ENCODE measurements at places on chromosomes 11 and 22. TPM values are rescaled to one million over a fixed set of nuclear protein-coding genes. Genes with fewer than 3 reads are reported as not detected.

CASTOR1 gene
- total RNA-seq, result 13.7 TPM

GRCh38 chr11:19617696-19618523 lies 94.7 kb upstream of the NAV2 start:
- no peaks in the 10 kb centered on the region for H3K27me3 ChIP-seq
- H3K4me3 ChIP-seq, result no peak overlapping the region
- no peak for DNase-seq
- H3K36me3 ChIP-seq, result no peaks in the 10 kb centered on the region

DNA sequence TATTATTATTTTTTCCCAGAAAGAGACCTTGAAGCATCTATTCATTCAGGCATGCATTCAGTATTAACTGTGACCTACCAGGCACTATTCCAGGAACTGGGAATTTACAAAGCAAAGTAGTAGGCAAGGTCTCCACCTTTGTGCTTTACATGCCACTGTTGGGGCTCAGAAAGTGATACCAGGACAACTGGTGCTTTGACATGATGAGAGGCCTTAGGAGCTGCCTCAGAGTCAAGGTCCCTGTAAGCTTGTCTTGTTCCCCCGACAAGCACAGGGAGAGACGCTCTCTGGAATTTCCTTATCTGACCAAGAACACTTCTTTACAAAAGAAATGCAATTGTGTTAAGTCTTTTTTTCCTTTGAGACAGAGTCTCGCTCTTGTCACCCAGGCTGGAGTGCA lies 2.3 kb upstream of the HMOX1 start:
- peaks cover 7% of the 10 kb centered on the region for H3K27me3 ChIP-seq
- no peak overlapping the region for H3K4me3 ChIP-seq
- H3K27ac ChIP-seq, result no peak overlapping the region
- no peaks in the 10 kb centered on the region for H3K36me3 ChIP-seq
- H3K4me1 ChIP-seq, result peaks cover 22% of the 10 kb centered on the region

IGSF9B gene
- 38.6 TPM for total RNA-seq

DNA sequence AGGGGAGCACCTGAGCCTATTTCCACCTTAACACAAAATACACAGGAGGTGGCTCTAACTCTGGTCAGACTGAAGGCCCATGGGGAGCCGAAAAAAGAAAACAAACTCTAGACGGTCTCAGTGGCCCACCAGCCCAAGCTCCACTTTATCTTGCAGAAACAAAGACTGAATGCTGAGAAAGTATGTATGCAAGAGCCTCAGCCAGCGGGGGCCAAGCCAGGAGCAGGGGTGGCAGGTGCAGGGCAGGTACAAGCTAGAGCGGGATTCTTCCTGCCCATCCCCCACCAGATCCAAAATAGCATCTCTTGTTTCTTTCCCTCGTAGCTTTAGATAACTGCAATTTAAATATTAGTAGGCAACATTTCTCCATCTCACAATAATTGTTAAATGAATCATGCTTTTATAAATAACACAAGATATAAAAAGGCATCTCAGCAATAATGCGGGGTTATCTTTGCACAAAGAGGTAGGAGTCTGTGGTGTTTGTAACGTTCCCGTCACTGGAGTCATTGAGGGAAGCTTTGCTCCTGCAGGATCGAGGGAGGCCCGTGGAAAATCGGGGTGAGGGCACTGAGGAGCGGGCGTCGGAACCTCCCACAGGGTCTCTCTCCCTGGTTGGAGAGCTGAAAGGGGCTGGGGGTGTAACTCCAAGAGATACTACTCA lies 418.0 kb downstream of the SHANK2 start:
- no peak overlapping the region for H3K27ac ChIP-seq
- no peaks in the 10 kb centered on the region for H3K27me3 ChIP-seq
- no peak overlapping the region for H3K4me3 ChIP-seq
- H3K4me1 ChIP-seq, result no peaks in the 10 kb centered on the region
- no peaks in the 10 kb centered on the region for H3K36me3 ChIP-seq

GRCh38 chr11:134150195-134150903 lies 73.4 kb downstream of the NCAPD3 start:
- no peak for DNase-seq
- peaks cover 30% of the 10 kb centered on the region for H3K36me3 ChIP-seq
- H3K4me3 ChIP-seq, result no peak overlapping the region
- H3K27ac ChIP-seq, result no peak overlapping the region
- H3K27me3 ChIP-seq, result no peaks in the 10 kb centered on the region

DNA sequence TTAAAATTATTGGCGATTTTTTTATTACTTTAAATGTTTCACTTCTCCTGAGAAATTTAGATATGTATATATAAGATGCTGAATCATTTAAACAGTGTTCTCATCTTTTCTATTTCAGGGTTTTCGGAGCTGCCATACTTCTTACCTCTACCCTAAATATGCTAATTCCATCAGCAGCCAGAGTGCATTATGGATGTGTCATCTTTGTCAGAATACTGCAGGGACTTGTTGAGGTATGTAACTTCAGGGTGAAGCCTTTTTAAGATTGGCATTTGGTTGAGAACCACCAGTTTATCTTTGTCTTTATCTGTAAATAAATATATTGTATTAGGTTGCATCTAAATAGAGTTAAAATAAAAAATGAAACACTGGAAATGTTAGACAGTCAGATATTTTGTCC lies 21.1 kb downstream of the SLC17A6 start:
- H3K27ac ChIP-seq, result no peak overlapping the region
- H3K4me3 ChIP-seq, result no peak overlapping the region
- no peaks in the 10 kb centered on the region for H3K36me3 ChIP-seq
- no peaks in the 10 kb centered on the region for H3K4me1 ChIP-seq
- H3K27me3 ChIP-seq, result no peaks in the 10 kb centered on the region

GRCh38 chr11:120819003-120819402 lies 204.9 kb upstream of the TBCEL start:
- H3K27ac ChIP-seq, result no peak overlapping the region
- no peaks in the 10 kb centered on the region for H3K36me3 ChIP-seq
- no peak for DNase-seq
- no peaks in the 10 kb centered on the region for H3K4me1 ChIP-seq
- H3K27me3 ChIP-seq, result no peaks in the 10 kb centered on the region

- H3K36me3 ChIP-seq, result no peaks in the 10 kb centered on the region
- no peaks in the 10 kb centered on the region for H3K27me3 ChIP-seq
- H3K4me3 ChIP-seq, result peak overlapping the region; percentile 19
- DNase-seq, result no peak
Observed at GRCh38 chr11:3859373-3859881, 4.0 kb downstream of the STIM1 start.

DNA sequence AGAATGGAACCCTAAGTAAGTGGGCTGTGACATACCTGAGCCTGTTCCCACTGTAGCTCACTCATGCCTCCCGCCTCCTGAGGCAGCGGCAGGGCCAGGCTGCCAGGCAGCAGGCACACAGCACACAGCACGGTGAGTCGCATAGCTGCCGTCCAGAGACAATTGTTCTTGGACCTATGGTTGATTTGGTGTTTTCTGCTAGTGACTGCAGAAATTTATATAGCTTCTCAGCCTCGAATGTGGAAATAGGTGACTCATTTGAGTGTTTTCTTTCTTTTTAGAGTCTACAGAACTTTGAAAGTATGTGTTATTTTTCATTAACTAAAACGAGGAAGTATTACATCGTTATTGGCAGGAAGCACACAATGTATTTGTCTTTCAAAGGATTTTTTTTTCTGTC lies at the start of gene MMP7:
Gene MMP7, minus strand, starts transcription at position 190 of the 400 bp plus-strand sequence. Its CDS starts 47 bp downstream, at position 143.
- DNase-seq, result no peak
- no peak within 1 kb of the TSS for H3K4me3 ChIP-seq
- no peak within 1 kb of the TSS for H3K27ac ChIP-seq
- H3K4me1 ChIP-seq, result no peaks in the 10 kb centered on the region
- peaks cover 5% of the 10 kb centered on the region for H3K27me3 ChIP-seq
- no peaks in the 10 kb centered on the region for H3K36me3 ChIP-seq

DNA sequence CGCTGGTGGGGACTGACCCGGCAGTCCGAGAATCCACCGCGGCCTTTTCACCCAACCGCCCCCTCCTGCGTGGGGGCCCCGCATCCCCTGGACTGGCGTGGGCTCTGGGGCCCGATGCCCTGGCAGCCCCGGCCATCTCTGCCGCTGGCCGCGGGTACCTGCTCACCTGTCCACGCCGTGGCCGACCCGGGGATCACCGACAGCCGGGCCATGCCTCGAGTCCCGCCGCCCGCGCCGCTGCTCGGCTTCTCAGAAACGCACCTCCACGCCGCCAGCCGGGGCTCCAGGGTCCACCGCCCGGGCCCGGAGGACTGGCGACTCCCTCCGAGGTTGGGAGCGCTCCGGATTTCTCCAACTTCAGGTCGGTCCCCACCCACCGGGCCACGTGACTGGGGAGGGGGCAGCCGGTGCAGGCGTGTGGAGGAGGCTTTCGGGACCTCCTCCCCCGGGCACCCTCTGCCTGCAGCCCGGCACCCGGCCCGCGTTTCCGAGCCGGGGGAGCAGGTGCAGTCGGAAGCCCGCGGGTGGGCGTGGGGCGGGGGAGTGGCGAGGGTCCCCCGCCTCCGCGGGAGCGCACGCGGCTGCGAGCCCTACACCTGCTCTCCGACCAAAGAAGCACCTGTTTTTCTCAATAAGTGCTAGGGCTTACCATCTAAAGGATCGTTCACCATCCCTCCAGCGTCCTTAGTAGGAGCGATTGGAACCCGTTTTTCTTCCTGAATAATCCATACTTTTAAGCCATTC lies 554 bp upstream of the NRIP3 start:
- peaks cover 19% of the 10 kb centered on the region for H3K27me3 ChIP-seq
- DNase-seq, result no peak
- peak overlapping the region; percentile 41 for H3K4me3 ChIP-seq
- H3K36me3 ChIP-seq, result no peaks in the 10 kb centered on the region
- H3K4me1 ChIP-seq, result peaks cover 16% of the 10 kb centered on the region

DNA sequence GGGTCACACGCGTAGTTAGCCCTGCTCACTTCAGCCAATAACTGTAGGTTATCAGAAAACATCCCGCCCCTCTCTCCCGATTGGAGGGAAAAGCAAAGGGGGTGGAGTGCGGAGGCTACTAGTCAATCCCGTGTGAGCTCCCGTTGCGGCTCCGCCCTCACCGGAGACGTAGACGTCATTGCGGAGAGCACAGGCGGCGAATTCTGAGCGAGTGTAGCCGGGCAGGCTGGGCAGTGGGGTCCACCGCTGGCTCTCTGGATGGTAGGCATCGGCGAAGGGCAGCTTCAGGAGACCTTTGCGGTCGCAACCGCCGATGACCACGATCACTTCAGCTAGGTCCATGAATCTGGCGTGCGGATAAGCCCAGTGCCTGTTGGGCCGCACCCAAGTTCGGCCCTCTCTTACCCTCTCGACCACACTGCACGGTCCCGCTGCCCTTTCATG lies 4.7 kb downstream of the KLHL35 start:
- no peak overlapping the region for H3K4me3 ChIP-seq
- H3K36me3 ChIP-seq, result no peaks in the 10 kb centered on the region
- H3K27ac ChIP-seq, result no peak overlapping the region

OR5B12 gene
- total RNA-seq, result not detected

FOLH1 gene
- total RNA-seq, result not detected

- peak; percentile 78 for DNase-seq
- peak overlapping the region; percentile 94 for H3K27ac ChIP-seq
- no peaks in the 10 kb centered on the region for H3K27me3 ChIP-seq
- H3K4me3 ChIP-seq, result peak overlapping the region; percentile 15
- no peaks in the 10 kb centered on the region for H3K36me3 ChIP-seq
- peaks cover 70% of the 10 kb centered on the region for H3K4me1 ChIP-seq
Observed at GRCh38 chr22:26671317-26672059, 14.1 kb downstream of the MIAT start.

All from CD4-positive, alpha-beta memory T cell (primary cell).